ENCODE measurements at places on chromosomes 13 and 19. TPM values are rescaled to one million over a fixed set of nuclear protein-coding genes. Genes with fewer than 3 reads are reported as not detected.

Gene CRX
- total RNA-seq, result not detected

Gene SERPINE3
- total RNA-seq, result not detected

Gene B3GNT8
- total RNA-seq, result 4.5 TPM

Gene PNMA8C
- total RNA-seq, result not detected

Gene DGKH
- 6.6 TPM for total RNA-seq

Gene CERS1
- total RNA-seq, result 1.6 TPM

Gene ZNF570
- 6.6 TPM for total RNA-seq

Gene MRPS31
- 31.5 TPM for total RNA-seq

Gene ZNF681
- total RNA-seq, result 0.59 TPM

Gene NAT14
- total RNA-seq, result 7.0 TPM

DNA sequence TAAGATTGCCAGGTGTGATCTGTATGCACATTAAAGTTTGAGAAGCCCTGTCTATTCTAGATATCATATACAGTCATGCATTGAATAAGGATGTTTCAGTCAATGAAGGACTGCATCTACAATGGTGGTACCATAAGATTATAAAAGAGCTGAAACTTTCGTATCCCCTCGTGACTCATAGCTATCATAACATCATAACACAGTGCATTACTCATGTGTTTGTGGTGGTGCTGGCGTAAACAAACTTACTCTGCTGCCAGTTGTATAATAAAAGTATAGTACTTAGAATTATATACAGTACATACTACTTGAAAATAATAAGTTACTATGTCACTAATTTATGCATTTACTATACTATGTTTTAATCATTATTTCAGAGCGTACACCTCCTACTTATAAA is 489.3 kb downstream of the GPC6 start:
- H3K4me1 ChIP-seq, result no peaks in the 10 kb centered on the region
- H3K36me3 ChIP-seq, result no peaks in the 10 kb centered on the region
- H3K4me3 ChIP-seq, result no peak overlapping the region
- no peaks in the 10 kb centered on the region for H3K27me3 ChIP-seq
- H3K27ac ChIP-seq, result no peak overlapping the region

DNA sequence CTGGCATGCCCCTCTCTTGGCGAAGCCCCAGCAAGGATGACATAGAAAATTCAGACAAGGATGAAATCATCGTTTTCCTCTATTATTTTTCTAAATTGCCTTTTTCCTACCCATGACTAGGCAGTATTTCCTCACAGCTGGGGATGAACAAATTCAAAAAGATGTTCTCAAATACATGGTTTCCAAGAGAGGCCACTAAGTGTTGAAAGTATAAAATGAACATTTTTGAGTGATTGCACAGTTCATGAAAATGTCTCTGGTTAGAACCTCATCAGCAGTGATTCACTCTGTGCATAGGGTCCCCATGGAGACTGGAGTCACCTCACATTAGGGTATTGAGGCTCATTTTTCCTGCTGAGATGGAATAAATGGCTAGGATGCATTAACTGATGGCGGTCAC is 373.7 kb downstream of the DNAJC15 start:
- no peaks in the 10 kb centered on the region for H3K4me1 ChIP-seq
- DNase-seq, result no peak
- H3K4me3 ChIP-seq, result no peak overlapping the region

GRCh38 chr19:11420429-11421370 is 1.6 kb upstream of the RGL3 start:
- no peaks in the 10 kb centered on the region for H3K4me1 ChIP-seq
- no peaks in the 10 kb centered on the region for H3K36me3 ChIP-seq

DNA sequence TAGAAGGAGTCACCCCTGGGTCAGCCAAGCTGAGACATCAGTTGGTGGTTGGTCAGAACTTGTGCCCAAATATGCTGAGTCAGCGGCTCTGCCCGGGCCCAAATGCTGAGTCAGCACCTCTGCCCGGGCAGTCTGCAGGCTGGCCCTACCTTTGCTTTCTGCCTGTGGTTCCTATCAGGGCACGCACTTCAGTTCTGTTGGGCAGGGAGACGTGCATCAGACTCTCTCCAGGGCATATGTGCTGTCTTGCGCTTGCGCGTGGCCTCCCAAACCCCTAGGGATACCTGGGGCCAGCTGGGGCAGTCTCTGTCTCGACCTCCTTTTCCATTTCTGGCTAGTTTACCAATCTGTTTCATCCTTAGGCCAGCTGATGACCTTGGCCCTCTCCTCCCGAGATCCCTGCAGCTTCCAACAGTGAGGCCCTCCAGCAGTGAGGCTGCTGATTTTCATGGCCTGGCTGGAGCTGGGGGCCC is 24.4 kb upstream of the LDLR start:
- H3K27ac ChIP-seq, result no peak overlapping the region
- H3K27me3 ChIP-seq, result no peaks in the 10 kb centered on the region
- H3K4me3 ChIP-seq, result no peak overlapping the region
- no peak for DNase-seq

- H3K27ac ChIP-seq, result no peak overlapping the region
- DNase-seq, result no peak
- H3K36me3 ChIP-seq, result peaks cover 49% of the 10 kb centered on the region
These were observed 15.6 kb upstream of the DCUN1D2 start for GRCh38 chr13:113506025-113506685.

DNA sequence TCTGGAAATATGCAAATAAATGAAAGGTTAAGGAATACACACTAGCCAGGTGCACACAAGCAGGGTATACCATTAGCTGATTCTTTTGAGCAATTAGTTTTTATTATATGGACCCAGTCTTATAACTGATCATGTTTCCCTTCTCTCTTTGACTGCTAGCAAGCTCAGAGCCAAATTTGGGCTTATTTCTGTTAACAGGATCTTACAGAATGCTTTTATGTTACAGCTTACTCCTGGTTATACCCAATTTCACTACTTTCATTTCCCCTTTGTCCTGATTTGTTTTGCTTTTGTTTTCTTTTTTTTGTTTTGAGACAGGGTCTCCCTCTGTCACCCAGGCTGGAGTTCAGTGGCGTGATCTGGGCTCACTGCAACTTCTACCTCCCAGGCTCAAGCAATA is 12.9 kb upstream of the TPT1 start:
- H3K4me3 ChIP-seq, result no peak overlapping the region
- no peaks in the 10 kb centered on the region for H3K4me1 ChIP-seq
- no peak overlapping the region for H3K27ac ChIP-seq
- peaks cover 37% of the 10 kb centered on the region for H3K36me3 ChIP-seq

DNA sequence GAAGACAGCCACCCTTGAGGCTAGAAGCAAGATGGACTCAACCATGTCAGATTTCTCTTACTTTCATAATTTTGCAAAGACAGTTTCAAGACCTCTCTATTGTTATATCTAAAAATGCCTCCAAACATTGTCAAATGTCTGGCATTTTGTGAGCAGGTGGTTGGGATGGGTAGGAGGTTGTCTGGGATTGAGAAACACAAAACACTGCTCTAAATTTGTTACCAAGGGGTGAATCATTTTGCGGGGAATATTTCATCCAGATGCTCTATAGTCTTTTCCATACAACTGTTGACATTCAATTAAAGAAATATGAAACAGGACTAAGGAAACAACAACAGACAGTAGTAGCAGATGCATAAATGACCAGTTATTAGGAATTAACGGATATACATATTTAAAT is 208.2 kb downstream of the ITGBL1 start:
- no peak for DNase-seq
- no peaks in the 10 kb centered on the region for H3K4me1 ChIP-seq
- no peaks in the 10 kb centered on the region for H3K27me3 ChIP-seq
- no peaks in the 10 kb centered on the region for H3K36me3 ChIP-seq
- no peak overlapping the region for H3K27ac ChIP-seq

DNA sequence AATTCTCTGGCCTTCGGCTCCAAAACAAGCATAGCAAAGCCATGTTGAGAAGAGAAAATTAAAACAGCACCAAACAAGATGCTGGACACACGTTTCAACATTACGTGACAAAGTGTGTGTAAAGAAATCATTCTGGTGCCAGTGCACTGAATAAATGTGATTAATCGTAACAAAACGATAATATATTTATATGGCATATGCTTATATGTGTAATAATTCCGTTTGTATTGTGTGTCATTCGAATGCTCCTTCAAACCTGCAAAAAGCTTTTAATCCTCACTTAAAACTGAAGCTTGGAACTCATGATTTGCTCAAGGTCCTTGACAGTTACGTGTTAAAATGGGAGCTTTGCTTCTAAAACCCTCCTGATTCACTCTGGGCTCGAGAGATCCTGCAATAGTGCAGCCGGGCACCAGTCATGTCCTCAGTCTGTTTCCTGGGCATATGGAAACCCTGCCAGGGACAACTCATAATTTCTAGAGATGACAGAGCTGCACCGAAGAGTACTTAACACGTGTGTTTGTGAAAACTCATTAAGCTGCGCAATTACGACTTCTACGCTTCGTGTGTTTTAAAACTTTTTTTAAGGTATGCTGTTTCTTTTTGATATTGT is 731 bp upstream of the AKAP8L start:
- no peak overlapping the region for H3K27ac ChIP-seq
- H3K27me3 ChIP-seq, result no peaks in the 10 kb centered on the region
- peak overlapping the region; percentile 39 for H3K4me3 ChIP-seq
- no peak for DNase-seq

DNA sequence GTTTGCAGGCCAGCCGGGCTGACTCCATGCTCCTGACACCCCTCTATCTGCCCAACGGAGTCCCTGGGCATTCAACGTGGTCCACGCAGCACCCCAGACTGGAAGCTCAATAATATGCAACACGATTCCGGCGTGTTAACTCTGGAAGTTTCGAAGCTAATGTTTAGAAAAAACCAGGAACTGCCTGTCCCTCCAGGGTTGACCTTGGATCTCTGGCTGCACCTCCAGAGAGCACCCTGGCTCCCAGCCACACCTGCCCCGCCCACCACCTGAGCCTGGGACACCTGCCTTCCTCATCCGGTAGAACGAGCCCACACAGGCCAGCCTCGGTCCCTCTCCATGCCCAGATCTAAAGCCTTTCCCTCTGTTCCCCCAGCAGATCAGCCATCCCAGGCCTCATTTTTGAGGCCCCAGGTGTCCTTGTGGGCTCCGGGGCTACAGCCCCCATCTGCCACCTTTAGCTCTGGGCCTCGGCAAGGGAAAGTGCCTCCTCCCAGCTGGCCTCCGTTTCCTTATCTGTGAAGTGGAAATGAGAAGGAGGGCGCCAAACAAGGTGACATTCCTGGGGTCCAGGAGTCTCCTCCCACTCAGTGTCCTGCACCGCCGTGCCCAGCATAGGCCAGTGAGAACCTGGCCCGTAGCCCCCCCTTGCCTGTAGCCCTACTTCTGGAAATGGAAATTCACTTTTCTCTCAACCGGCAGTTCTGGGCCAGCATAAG is 38.7 kb downstream of the KLF2 start:
- H3K4me3 ChIP-seq, result no peak overlapping the region
- no peaks in the 10 kb centered on the region for H3K27me3 ChIP-seq
- H3K4me1 ChIP-seq, result no peaks in the 10 kb centered on the region
- no peak overlapping the region for H3K27ac ChIP-seq
- DNase-seq, result no peak

DNA sequence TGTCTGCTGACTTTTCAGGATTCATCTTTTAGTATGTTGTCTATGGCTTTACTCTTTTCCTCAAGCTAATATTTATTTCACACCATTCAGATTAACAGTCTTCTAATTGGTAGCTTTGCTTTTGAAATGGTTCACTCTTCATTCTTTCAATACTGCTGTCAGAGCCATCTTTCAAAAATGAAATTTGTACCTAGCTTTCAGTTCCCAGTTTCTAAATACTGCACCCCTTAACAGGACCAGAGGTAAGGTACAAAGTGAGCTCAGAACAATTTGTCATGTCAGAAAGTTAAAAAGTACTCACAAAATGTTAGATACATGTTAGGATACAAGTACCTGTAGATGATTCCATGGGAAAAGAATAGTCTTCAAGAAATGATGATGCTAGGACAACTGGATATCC is 83.0 kb downstream of the FNDC3A start:
- H3K27ac ChIP-seq, result no peak overlapping the region
- DNase-seq, result no peak
- no peaks in the 10 kb centered on the region for H3K27me3 ChIP-seq
- H3K4me3 ChIP-seq, result no peak overlapping the region
- H3K4me1 ChIP-seq, result peaks cover 6% of the 10 kb centered on the region

GRCh38 chr13:89862691-89863036 is 1484.8 kb upstream of the MIR17HG start:
- DNase-seq, result no peak
- no peaks in the 10 kb centered on the region for H3K36me3 ChIP-seq
- no peak overlapping the region for H3K27ac ChIP-seq
- no peaks in the 10 kb centered on the region for H3K4me1 ChIP-seq
- no peak overlapping the region for H3K4me3 ChIP-seq

DNA sequence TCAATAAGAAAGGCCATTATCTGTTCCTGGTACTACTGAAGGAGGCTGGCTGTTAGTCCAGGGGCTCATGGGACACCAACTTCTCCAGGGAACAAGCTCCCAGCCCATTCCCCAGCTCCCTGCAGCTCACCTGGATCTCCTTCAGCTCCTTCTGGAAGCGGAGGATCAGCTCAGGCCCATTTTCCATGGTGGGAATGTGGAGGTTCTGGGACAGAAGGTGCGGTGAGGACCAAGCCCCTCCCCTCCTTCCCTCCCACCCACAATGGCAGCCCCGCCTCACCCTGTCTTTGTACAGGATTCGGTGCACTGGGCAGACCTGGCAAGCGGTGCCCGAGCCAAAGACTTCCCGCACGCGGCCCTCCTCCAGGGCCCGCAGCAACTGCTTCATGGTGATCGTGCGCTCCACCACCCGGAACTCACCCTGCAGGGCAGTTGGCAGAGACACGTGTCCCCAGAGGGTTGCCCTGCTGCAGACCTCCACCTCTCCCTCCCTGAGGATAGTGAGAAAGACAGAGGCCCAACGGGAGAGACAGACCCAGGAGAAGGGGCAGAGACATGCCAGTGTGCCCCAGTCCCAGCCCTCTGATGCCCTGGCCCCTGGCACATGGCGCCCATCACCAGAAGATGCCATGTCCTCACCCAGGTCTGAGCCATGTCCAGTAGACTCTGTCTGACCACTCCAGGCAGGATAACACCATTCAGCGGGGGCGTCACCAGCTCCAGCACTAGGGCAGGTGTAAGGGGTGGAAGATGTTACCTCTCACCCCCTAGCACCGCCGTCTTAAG is 14.3 kb downstream of the BCAT2 start:
- H3K27me3 ChIP-seq, result no peaks in the 10 kb centered on the region
- H3K36me3 ChIP-seq, result no peaks in the 10 kb centered on the region
- peak overlapping the region; percentile 91 for H3K27ac ChIP-seq
- no peaks in the 10 kb centered on the region for H3K4me1 ChIP-seq
- no peak overlapping the region for H3K4me3 ChIP-seq

DNA sequence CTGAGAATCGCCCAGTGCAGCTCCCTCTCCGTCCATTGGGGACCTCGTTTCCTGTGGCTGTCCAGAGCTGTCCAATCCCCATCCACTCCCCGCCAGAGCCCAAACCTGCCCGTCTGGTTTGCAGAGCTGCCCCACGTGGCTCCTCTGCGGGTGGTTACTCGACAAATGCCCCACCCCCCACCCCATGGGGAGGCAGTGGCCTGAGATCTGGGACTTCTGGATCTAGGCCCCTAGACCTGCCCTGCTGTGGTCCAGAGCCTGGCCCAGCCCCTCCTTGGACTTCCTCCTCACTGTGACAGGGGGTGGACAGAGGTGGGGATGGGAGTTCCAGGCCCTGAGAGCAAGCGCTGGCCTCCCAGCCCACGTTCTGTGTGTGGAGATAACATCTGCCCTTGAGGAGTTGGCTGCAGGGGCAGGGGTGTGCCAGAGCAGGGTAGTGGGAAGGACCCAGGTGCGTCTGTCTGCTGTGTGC is 29.1 kb downstream of the PAK4 start:
- H3K4me3 ChIP-seq, result no peak overlapping the region
- no peak overlapping the region for H3K27ac ChIP-seq
- no peaks in the 10 kb centered on the region for H3K27me3 ChIP-seq
- DNase-seq, result no peak
- peaks cover 39% of the 10 kb centered on the region for H3K4me1 ChIP-seq

- no peak overlapping the region for H3K27ac ChIP-seq
- H3K4me1 ChIP-seq, result no peaks in the 10 kb centered on the region
- no peak overlapping the region for H3K4me3 ChIP-seq
- H3K27me3 ChIP-seq, result no peaks in the 10 kb centered on the region
These were observed 15.0 kb downstream of the HAS1 start for GRCh38 chr19:51708811-51709210.

Data from right atrium auricular region (tissue), 2 donors.